Fibroblast of mammary gland (primary cell): ENCODE measurements at places on chromosomes 7 and 10.

DNA sequence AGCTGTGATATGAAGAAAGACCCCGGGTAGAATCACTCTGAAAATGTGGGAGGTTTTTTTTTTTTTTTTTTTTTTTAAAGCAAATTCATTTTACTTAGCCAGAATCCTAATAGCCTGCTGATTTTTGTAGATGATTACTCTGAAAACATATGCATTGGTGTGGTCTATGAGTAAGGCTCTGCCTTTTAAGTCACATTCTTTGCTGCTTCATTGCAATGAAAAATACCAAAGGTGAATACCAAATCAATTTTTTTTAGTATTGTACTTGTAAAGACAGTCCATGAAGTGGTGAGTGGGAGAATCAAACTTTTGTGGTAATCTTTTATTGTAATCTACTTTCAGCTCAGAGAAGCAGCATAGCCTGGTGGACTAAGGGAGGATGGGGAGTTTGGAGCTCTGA is 130.3 kb downstream of the SDK1 start:
- peak; percentile 37 for DNase-seq

- no peak for DNase-seq
Observed at GRCh38 chr10:130958003-130958402, 353.5 kb downstream of the TCERG1L start.

DNA sequence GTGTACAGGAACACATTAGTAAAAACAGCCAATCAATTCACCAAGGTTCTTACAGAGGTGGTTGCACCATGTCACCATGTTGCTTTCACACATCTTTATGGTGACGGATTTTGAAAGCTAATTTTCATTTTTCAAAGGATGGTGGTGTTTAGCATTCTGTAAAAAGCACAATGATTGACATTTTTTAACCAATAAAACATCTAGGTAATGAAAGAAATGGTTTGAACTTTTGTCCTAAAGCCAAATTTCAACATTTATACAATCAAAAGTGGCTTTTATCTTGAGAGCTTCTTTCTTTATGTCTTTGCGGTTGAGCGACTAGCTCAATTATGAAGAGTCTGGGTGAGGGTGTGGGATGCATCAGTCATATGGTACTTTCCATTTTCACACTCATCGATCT is 94.4 kb downstream of the MALRD1 start:
- no peak for DNase-seq

DNA sequence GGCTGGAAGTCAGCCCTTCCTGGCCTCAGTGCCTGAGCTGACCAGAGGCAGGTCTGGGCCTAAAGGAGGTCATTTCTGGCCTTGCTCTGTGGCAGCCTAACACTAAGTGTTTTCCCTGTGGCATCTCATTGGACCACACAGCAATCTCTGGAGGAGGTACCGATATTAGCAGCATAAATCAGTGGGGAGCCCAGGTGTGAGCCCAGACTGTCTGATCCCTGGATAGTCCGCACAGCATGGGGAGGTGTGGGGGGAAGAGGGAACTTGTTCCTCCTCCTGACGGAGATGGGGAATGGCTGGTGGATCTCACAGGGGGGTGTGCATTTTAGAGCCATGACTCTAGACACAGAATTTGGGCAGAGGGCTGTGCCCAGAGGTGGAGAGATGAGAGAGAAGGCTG is 11.0 kb upstream of the PPIF start:
- no peak for DNase-seq

- DNase-seq: peak; percentile 7
Observed at GRCh38 chr10:10056961-10057360, 960.7 kb upstream of the CELF2 start.

GRCh38 chr7:81285142-81285871 is 366.5 kb upstream of the SEMA3C start:
- peak; percentile 79 for DNase-seq

GRCh38 chr10:112826018-112826697 is 123.9 kb upstream of the TCF7L2 start:
- DNase-seq: no peak

DNA sequence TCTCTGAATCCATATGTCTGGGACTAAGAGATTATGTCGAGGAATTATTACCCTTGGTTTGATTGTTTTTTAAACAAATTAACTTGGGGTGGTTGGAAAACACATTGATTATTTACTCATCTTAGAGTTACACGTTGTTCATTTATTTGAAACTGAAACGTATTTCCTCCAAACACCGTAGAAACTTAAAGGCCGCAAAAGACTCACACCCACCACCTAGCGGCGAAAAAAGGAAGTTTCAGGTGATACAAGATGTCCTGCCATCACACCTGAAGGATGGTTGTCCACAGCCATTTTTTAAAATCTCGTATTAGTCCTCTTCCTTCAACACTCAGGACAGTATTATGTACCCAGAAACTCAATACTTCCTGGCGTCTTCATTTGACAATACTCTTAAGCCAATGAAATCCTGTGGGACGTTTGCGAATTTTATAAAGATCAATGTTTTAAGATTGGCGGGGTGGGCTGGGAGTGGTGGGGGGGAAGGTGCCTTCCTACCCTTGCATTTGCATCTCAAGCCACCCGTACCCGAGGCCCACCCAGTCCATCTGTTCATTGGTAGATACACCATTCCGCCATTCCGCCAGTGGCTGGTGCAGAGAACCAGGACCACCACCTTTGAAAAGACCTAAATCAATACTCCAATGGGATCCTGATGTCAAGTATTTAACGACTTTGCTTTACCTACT is 1.4 kb upstream of the LCOR start:
- DNase-seq: peak; percentile 73

DNA sequence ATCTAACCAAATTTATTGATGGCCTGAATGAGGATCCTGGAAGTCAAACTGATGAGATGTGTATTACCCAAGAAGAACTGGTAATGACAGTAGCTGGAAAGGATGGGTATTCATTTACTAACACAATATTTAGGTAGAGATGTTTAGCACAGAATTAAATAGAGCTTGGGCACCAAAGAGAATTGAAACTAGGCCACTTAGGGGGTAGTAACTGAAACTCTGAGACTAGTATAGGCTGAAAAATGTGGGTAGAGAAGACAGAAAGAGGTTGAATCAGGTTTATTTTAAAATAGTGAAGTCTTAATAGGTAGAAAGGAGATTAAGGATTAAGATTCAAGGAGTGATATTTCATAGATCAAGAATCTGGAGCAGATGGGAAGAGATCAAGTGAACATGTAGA is 155.8 kb downstream of the MLLT10 start:
- no peak for DNase-seq

DNA sequence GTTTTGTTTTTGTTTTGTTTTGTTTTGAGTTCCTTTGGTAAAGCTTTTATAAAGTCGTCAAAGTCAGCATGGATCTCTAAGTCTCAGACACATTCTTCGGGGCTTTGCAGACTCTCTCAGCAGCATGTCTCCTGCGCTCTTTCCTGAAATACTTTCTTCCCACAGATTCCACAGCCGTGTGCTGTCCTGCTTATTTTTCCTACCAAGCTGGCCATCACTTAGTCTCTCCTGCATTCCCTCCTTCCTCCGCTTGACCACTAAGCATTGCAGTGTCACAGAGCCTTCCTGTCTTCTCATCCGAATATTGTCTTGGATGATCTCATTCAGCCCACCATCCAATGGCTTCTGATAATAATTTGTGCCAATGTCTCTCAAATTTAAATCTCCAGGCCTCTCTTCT is 434.3 kb upstream of the C7orf33 start:
- DNase-seq: no peak

DNA sequence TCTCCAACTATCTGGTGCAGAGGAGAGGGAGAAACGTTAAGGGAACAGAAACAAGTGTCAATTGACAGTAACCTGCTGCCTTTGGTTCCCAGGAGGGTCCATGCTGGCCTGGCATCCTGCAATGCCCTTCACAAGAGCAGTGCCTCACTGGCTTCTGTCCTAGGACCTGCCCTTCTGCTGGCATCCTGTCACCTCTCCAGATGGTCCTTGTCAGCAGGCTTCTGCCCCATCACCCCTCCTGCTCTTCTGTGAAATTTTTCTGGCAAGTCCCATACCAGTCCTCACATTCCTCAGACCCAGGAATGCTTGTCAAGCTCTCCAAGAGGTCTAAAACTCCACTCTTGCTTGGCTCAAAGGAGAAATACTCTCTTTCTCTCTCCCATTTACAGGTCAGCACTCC is 34.2 kb downstream of the C10orf67 start:
- no peak for DNase-seq

GRCh38 chr7:46126675-46127300 is 205.7 kb upstream of the IGFBP3 start:
- no peak for DNase-seq
